Memory B cell (primary cell): ENCODE measurements at places on chromosomes 5 and 9.

DNA sequence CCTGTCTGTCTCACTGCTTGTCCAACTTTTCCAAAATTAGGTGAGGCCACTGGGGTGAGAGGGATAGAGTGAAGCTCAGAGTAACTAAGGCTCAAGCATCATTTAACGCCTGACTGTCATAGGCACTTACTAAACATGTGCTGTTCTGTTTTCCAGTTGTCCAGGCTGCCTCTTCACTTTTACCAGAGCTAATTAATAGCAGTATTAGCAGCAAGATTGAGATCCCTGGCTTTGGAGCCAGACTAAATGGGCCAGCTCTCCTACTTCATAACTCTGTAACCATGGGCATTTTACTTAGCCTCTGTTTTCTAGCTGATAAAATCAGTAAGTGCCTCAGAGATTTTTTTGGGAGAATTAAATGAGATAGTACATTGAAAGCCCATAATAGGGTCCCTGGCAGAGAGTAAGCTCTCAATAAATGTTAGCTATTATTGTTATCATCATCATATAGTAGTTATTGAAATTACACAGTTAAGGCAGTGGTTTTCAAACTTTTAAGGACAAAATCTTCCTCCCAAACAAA, 146.2 kb upstream of the LHFPL2 start:
- peak overlapping the region; percentile 1 for H3K27ac ChIP-seq
- H3K36me3 ChIP-seq, result peaks cover 14% of the 10 kb centered on the region
- H3K4me3 ChIP-seq, result no peak overlapping the region
- no peaks in the 10 kb centered on the region for H3K27me3 ChIP-seq
- peaks cover 34% of the 10 kb centered on the region for H3K4me1 ChIP-seq

DNA sequence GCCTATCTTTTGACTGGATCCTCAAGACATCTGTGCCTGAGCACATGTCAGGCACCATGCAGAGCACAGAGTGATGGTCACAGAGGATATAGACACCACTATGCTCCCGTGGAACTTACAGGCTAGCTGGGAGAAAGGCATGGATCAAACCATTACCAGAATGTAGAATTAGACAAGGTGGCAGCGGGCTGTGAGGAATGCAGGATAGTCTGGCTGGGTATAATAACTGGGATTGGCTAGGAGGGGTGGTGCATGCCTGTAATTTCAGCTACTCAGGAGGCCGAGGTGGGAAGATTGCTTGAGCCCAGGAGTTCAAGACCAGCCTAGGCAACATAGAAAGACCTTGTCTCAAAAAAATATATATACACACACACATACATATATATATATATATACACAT, 50.3 kb downstream of the ASS1 start:
- no peaks in the 10 kb centered on the region for H3K4me1 ChIP-seq
- peaks cover 3% of the 10 kb centered on the region for H3K36me3 ChIP-seq
- H3K27ac ChIP-seq, result no peak overlapping the region

DNA sequence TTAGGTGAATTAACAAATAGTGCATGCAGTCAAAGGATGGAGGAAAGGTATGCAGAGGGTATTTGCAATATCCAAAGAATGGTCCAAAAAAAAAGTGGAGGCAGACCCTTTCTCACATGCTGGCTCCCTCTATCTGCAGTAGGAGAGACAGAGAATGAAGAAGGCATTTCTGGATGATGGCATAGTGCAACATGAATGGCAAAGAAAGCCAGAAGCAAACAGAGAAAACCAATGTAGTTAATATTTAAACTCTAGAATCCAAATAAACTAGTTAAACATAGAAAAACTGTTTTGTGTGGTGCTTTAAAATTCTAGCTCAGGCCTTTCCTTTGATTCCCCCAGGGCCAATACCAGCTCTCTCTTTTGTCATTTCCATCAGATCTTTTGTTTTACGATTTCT, 403.1 kb upstream of the WWC1 start:
- no peaks in the 10 kb centered on the region for H3K4me1 ChIP-seq
- no peak overlapping the region for H3K27ac ChIP-seq
- peaks cover 2% of the 10 kb centered on the region for H3K27me3 ChIP-seq
- DNase-seq, result no peak
- no peak overlapping the region for H3K4me3 ChIP-seq

GRCh38 chr5:20229303-20230005, 241.5 kb upstream of the CDH18 start:
- no peak overlapping the region for H3K4me3 ChIP-seq
- H3K36me3 ChIP-seq, result no peaks in the 10 kb centered on the region
- no peak overlapping the region for H3K27ac ChIP-seq

- H3K4me3 ChIP-seq, result no peak overlapping the region
- H3K36me3 ChIP-seq, result no peaks in the 10 kb centered on the region
- peaks cover 5% of the 10 kb centered on the region for H3K4me1 ChIP-seq
- H3K27me3 ChIP-seq, result peaks cover 15% of the 10 kb centered on the region
- no peak overlapping the region for H3K27ac ChIP-seq
These were observed 108.1 kb upstream of the SPRY4 start for GRCh38 chr5:142432961-142433360.

DNA sequence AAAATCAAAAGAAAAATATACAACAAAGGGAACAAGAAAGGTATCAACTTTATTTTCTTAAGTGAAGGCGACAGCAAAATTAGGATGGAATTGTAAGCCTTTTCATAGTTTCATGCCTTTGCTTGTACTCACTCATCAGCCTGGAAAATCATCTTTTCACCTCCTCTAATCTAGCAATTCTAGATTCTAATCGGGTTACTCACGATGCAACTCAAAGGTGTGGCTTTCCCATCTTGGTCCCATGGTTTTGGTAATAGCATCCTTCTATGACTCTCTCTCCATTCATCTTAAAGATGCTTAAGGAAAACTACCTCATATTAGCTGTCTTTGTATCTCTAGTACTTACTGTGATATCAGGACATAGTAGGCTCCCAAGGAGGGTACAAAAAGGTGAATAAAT, 30.5 kb downstream of the DNAH5 start:
- no peak for DNase-seq

DNA sequence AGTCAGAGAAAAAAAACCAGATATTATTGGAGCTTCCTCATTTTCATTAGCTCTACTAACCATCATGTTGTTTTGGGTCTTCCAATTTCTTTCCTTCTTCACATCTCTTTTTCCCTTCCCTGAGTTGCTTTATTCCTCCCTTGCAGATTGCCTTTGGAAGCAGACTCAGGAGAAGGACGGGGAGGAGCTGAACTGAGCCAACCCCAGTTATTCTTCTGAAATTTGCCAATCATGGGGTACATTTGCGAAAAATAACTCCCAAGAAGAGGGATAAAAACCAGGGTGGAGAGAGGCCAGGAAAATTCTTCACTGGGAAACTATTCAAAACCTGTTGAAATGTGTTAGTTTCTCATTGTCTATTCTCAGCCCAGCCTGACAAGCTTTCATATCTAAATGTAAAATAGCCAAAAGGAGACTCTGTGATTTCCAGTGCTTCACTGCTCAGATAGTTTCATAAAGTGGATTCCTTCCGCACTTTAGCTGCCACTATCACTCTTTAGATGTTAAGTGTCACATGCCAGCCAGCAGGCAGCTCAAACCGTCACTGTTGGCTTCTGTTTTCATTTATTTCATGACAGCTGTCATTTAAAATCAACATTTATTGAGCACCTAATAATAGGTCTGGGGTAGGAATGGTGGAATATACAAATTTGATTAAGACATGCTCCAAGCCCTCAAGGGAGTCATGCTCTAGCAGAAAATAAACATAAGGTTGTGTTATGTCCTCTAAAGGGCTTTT, 204.5 kb downstream of the SREK1 start:
- peaks cover 8% of the 10 kb centered on the region for H3K4me1 ChIP-seq
- no peak overlapping the region for H3K27ac ChIP-seq
- no peak overlapping the region for H3K4me3 ChIP-seq
- no peaks in the 10 kb centered on the region for H3K36me3 ChIP-seq

DNA sequence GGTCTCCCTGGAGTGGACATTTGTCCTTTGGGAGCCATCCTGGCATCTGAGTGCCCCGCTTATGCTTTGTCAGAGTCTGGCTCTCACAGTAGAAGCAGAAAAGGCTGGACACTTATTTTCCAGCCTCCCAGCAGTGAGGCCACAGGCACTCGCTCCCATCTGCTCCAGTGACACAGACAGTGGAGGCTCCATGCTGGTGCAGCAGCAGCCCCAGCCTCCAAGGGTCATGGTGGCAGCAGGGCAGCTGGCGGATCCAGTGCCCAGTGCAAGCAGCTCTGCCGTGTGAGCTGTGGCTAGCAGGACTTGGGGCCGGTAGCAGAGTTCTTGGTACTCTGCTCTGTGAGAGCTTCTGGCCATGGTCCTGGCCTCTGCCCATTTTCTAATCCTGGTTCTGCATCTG, 157.3 kb upstream of the ALDH1B1 start:
- peaks cover 10% of the 10 kb centered on the region for H3K27me3 ChIP-seq
- no peak overlapping the region for H3K4me3 ChIP-seq
- no peak for DNase-seq
- no peaks in the 10 kb centered on the region for H3K4me1 ChIP-seq
- H3K27ac ChIP-seq, result no peak overlapping the region
- peaks cover 2% of the 10 kb centered on the region for H3K36me3 ChIP-seq

DNA sequence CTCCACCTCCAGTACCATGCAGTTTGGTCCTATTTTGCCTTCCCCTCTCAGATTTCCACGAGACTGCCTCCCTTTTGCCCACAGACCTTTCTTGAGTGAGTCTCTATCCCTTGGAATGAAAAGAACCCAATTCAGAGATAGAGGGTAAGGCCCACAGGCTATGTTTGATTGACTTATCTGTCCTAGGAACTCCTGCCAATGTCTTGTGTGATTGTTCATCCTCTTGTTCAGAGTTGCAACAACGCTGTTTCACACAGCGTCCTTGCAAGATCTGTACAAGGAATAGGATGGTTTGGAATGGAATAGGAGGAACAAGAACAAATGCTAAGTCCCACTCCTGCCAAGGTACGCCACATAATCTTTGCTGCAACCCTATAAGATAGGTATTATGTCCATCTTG, 142.2 kb upstream of the ABCA1 start:
- H3K4me3 ChIP-seq, result no peak overlapping the region
- H3K36me3 ChIP-seq, result no peaks in the 10 kb centered on the region
- DNase-seq, result no peak
- H3K4me1 ChIP-seq, result no peaks in the 10 kb centered on the region
- no peaks in the 10 kb centered on the region for H3K27me3 ChIP-seq

GRCh38 chr5:95163079-95163478, 121.8 kb downstream of the MCTP1 start:
- peaks cover 13% of the 10 kb centered on the region for H3K4me1 ChIP-seq
- H3K27ac ChIP-seq, result peak overlapping the region; percentile 37
- no peaks in the 10 kb centered on the region for H3K27me3 ChIP-seq
- H3K4me3 ChIP-seq, result no peak overlapping the region
- no peaks in the 10 kb centered on the region for H3K36me3 ChIP-seq
- DNase-seq, result no peak

DNA sequence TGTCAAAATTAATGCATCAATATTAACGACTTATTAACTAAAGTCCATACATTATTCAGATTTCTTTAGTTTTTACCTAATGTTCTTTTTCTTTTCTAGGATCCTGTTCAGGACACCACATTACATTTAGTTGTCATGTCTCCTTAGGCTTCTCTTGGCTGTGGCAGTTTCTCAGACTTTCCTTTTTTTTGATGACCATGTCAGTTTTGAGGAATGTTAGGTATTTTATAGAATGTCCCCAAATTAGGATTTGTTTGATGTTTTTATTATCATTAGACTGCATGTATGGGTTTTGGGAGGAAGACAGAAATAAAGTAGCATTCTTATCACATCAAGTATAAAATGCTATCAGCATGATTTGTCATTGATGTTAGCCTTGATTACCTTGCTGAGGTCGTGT, 32.0 kb downstream of the ZCCHC7 start:
- H3K27me3 ChIP-seq, result no peaks in the 10 kb centered on the region
- no peak overlapping the region for H3K27ac ChIP-seq
- H3K4me3 ChIP-seq, result no peak overlapping the region
- DNase-seq, result no peak

- peaks cover 5% of the 10 kb centered on the region for H3K27me3 ChIP-seq
- H3K36me3 ChIP-seq, result no peaks in the 10 kb centered on the region
- no peaks in the 10 kb centered on the region for H3K4me1 ChIP-seq
- H3K4me3 ChIP-seq, result no peak overlapping the region
These were observed 307.7 kb downstream of the ADGRV1 start for GRCh38 chr5:90866333-90866732.

DNA sequence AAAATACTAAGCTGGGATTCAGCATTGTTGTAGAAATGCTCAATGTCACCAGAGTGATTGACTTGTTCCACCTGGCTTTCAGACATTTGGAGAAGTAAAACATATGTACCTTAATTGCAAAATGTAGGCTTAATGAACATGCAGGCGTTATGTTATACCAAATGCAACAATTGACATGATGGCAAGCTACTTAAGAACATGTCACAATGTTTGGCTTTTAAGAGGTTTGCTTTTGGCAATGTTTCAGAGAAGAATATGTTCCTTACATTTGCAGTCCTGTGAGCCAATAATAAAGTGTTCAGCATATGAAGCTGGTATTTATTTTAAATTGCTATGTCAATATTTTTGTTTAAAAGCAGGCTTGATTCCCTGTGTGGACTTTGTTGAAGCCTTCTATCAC, 111.7 kb upstream of the NUDT12 start:
- no peaks in the 10 kb centered on the region for H3K4me1 ChIP-seq
- H3K4me3 ChIP-seq, result no peak overlapping the region
- H3K27ac ChIP-seq, result no peak overlapping the region
- peaks cover 2% of the 10 kb centered on the region for H3K27me3 ChIP-seq

GRCh38 chr5:141597814-141598213, 21.0 kb downstream of the DIAPH1 start:
- no peaks in the 10 kb centered on the region for H3K27me3 ChIP-seq
- peaks cover 13% of the 10 kb centered on the region for H3K36me3 ChIP-seq
- H3K4me3 ChIP-seq, result no peak overlapping the region

GRCh38 chr5:135264451-135265440, 134.3 kb downstream of the MACROH2A1 start:
- H3K36me3 ChIP-seq, result no peaks in the 10 kb centered on the region
- H3K27me3 ChIP-seq, result peaks cover 8% of the 10 kb centered on the region
- H3K4me3 ChIP-seq, result no peak overlapping the region
- DNase-seq, result no peak
- H3K27ac ChIP-seq, result no peak overlapping the region

GRCh38 chr9:81824802-81825730, 103.2 kb upstream of the SPATA31D4 start:
- H3K27ac ChIP-seq, result no peak overlapping the region
- DNase-seq, result no peak
- H3K36me3 ChIP-seq, result no peaks in the 10 kb centered on the region
- peaks cover 7% of the 10 kb centered on the region for H3K4me1 ChIP-seq
- no peaks in the 10 kb centered on the region for H3K27me3 ChIP-seq

DNA sequence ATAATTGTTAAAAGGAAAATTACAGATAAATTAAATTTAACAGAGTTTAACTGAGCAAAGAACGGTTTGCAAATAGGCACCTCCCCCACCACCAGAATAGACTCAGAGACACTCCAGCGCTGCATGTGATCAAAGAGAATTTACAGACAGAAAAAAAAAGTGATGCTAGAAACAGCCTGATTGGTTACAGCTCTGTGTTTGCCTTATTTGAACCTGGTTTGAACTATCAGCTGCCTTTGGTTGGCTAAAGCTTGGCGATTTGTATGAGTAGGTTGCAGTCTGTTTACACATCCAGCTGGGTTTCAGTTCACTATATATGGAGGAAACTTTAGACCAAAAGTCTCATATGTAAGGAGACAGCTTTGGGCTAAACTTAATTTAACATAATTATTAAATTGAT, 249.1 kb downstream of the ENC1 start:
- H3K36me3 ChIP-seq, result no peaks in the 10 kb centered on the region
- H3K27me3 ChIP-seq, result no peaks in the 10 kb centered on the region
- H3K4me3 ChIP-seq, result no peak overlapping the region
- no peak overlapping the region for H3K27ac ChIP-seq
- H3K4me1 ChIP-seq, result peaks cover 2% of the 10 kb centered on the region

GRCh38 chr9:97647996-97648395, 14.4 kb downstream of the NCBP1 start:
- DNase-seq, result no peak
- no peak overlapping the region for H3K27ac ChIP-seq
- H3K27me3 ChIP-seq, result no peaks in the 10 kb centered on the region
- no peak overlapping the region for H3K4me3 ChIP-seq
